ENCODE measurements at places on chromosomes 2 and 18.
A peak's percentile ranks its signal among the peaks of the same experiment; 100 is the strongest.

DNA sequence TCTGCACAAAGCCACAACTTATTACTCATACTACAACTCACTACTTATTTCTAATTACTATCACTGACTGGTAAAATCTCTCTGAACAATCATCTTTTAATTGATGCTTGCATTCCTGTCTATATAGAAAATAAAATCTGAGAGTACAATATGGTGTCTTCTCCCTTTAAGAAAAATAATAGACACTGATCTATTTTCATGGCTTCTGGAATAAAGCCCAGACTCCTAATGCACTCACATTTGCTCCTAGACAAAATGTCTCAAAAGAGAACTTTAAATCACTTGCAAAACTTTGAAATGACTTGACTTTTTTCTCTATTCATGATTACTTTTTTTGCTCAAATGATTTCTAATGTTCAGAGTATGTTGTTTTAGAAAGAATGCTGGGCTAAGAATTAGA is 28.7 kb downstream of the ESCO1 start:
- DNase-seq = no peak

GRCh38 chr2:227404585-227405271 is 17.0 kb upstream of the SCYGR1 start:
- no peak for DNase-seq

DNA sequence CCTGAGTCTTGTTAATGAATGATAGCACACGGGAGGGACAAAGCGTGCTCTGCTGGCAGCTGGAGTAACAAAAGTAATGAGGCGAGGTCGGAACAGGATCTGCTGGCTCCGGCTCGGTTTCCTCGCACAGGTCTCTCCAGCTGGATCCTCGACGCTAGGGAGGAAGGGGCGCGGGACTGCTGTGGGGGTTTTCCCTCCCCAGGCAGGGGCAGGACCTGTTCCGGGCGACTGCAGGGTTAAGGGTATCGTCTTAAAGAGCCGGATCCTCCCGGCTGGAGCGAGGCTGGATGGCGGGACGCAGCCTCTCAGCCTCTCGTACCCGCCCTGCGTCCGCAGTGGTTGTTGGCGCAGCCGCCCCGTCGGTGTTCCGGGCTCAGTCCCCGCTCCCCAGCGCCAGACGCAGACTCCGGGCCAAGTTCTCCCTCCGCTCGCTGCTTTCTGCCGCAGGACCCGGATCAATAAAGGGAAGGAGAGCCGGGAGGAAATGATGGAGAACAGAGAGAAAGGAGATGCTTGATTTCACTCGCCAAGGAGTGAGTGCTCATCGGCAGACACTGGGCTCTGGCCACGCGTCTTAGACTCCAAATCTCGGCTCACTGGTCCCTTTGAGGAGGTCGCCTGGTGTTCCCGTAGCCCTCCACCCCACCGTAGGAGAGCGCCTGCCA is 1.1 kb upstream of the LIPG start:
- peak; percentile 20 for DNase-seq

GRCh38 chr18:8828300-8828699 is 122.9 kb downstream of the MTCL1 start:
- no peak for DNase-seq

DNA sequence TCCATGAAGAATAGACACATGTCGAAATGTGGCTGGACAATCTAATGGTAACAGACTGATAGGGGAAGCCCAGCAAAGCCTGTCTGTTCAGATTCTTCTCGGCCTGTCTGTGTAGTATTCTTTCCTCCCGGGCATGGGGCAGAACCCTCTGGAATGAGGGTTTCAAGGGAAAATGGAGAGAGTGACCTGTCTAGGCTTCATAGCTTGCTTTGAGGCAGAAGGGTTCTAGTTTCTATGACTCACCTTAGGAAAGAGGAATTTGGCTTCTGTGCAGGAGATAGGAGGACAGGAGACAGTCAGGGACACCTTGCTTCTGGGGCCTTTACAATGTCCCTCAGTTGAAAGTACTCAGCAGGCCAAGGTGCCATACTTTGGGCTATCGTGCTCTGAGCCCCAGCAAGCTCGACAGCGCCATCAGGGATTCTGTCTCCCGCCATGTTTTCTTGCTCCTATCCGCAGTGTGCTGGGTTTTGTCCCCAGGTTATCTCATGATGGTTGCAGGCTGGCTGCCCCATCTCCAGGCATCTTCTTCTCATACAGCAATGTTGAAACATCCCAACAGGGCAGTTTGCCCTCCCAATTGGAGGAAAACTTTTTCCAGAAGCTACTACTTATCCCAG is 74.7 kb upstream of the TLK1 start:
- DNase-seq = no peak

DNA sequence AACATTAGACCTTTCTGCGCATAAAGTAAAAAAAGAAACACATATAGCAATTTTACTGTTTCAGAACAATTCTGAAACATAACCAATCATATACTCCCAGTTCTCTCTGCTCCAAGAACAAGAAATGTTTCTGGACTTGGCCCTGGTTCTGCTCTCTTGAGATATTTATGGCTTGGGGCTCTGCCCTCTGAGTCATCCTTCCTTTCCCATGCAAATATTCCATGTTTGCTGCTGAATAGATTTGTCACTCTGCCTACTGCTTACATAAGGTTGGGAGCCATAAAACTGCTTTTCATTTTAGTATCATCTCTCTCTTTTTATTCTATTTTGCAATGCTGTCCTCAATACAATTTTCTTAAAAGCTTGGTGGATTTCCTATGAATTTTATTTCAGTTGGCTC is 499.6 kb upstream of the ACVR2A start:
- DNase-seq = no peak

DNA sequence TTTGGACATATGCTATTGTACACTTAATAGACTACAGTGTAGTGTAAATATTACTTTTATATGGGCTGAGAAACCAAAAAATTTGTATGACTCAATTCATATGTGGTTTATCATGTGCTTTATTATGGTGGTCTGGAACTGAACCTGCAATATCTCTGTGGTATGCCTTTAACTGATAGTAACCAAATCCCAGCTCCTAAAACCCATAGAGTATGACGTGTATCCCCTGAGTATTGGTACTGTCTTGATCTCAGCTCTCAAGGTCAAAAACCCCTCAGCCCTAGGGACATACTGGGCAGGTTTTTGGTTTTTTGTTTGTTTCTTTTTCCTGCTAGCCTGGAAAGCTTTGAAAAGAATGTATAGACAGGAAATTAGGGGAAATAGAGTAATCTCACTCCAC is 42.2 kb upstream of the ARHGAP15 start:
- no peak for DNase-seq

DNA sequence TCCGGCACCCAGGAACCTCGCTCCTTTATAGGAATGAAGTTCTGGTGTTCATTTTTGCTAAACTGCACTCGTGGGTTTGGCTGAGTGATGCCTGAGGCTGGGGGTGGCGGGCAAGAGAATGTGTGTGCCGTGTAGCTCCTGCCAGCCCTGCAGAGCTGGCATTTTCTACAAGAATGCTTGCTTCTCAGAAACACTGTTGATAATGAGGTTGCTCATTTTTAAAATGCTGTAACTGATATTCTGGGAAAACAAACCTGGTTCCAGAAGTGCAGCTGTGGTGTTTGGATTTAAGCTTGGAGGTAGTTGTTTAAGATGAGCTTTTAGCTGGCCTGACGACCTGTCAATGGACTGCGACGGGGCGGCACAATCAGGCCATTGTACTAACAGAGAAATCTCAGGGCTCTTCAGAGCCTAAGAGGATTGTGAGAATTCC is 511.9 kb upstream of the TNP1 start:
- no peak for DNase-seq

GRCh38 chr2:9738535-9739496 is 104.5 kb upstream of the TAF1B start:
- DNase-seq = no peak

DNA sequence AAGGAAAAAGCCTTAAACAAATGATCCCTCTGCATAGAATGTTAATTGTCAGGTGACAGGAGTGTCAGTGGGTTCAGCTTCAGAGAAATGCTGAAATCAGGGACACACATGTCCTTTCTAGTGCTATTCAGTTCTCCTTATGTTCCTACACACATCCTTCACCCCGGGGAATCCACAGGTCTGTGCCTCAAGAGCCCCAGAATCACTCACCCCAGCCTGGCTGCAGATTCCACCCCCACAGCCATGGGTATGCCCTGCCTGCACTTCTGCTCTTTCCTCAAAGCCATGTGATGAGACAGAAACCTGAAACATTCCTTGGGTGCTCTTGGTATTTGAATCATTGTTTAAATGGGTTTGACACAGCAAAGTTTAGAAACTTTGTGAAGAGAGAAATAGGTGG is 27.4 kb upstream of the FZD7 start:
- DNase-seq = no peak

DNA sequence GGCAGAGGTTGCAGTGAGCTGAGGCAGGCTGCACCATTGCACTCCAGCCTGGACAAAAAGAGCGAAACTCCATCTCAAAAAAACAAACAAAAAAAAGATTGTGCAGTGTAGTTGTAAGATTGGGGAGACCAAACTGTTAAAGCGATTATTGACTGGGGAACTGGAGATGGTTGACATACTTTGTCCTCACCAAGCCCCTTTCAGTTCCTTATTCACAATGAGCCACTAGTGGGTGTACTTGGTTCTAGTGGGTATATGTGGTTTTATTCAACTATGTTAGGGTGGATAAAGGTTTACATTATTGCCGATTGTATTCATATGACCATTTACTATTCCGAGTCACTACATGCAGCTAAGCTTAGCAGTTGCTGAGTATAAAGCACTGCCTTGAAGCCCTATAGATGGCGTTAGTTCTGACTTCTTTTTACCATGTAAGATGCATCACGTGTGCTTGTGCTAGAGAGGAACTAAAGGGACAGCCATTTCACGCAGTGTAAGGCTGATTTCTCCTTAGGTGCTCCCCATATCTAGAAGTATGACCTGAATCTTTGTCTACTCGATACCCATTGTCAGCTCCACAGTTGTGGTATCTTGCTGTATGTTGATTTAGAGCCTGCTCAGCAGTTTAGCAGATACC is 12.1 kb downstream of the EIF4E2 start:
- DNase-seq = no peak

GRCh38 chr2:200156166-200156835 is 150.2 kb upstream of the SPATS2L start:
- peak; percentile 81 for DNase-seq

- DNase-seq = no peak
These were observed 193.8 kb downstream of the LRRTM4 start for GRCh38 chr2:77328134-77328931.

- DNase-seq = no peak
These were observed 10.0 kb upstream of the ASAP2 start for GRCh38 chr2:9196637-9197036.

DNA sequence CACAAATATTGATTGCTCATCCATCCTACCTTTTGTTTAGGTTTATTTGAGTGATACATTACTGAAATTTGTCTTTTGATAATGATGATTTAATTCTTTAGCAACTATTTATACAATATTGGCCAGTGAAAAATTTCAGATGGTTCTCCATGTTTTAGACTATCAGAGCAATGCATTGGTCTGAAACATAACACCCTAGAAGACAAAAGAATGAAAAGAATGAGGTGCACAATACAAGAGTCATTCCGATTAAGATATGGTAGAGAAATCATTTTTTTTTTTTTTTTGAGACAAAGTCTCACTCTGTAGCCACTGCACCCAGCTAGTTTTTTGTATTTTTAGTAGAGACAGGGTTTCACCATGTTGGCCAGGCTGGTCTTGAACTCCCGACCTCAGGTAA is 197.4 kb upstream of the FAM98A start:
- DNase-seq = no peak

DNA sequence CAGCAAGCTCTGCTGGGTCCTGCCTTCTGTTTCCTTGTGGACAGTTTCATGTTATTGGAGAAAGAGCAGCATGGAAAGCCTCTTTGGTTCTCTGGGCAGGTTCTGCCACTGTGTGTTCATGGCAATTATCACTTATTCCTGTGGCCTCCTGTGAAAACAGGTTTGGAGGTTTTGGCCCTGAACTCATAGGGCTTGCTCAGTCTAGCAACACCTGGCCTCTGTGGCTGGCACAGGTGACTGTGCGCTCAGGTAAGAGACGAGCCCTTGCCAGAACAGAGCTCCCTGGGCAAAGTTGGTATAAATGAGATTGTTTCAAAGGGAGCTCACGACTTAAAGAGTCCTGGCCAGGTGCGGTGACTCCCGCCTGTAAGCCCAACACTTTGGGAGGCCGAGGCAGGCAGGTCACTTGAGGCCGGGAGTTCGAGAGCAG is 5.7 kb downstream of the CEP68 start:
- no peak for DNase-seq

- DNase-seq = peak; percentile 88
These were observed 217.1 kb downstream of the MREG start for GRCh38 chr2:215796140-215796855.

DNA sequence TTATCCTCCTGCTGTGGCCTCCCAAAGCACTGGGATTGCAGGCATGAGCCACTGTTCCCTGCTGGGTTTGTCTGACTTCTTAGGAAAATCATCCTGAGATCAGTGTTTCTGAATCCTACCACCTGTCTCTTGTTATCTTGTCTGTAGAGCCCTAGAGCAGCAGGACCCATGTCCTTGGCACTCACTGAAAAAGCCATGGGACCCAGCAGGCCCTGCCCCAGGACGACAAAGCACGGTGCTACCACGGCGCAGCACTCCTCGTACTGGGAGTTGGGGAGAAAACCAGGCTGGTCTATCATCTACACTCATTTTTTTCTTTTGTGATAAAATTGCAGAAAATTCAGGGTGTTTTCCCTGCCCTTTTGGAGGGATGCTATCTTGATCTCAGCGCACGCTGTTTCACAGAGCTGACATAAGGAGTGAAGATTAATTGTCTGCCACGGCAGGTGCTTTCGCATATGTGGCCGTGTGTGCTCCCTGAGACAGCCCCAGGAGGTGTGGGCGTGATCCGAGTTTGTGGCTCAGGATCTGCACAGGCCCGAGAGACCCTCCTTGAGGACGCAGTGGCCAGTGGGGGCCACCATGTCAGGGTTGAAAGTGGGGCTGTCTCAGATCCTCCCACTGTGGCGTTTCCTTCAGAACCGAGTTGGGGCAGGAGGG is 179.1 kb downstream of the LDLRAD4 start:
- no peak for DNase-seq

- DNase-seq = no peak
These were observed 8.6 kb upstream of the YES1 start for GRCh38 chr18:820591-821165.

- DNase-seq = no peak
These were observed 184.8 kb upstream of the RAB12 start for GRCh38 chr18:8424481-8424880.

DNA sequence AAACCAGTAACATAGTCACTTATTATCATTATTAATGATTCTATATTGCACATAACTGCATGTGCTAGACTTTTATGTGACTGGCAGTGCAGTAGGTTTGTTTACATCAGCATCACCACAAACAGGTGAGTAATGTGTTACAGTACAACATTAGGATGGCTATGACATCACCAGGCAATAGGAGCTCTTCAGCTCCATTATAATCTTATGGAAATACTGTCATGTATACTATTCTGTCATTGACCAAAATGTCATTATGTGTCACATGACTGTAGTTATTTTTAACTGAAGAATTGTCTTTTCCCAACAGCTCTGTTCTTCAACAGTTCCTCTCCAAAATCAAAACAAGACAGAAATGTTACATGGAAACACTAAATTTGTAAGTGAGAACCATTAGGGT is 96.3 kb downstream of the C18orf54 start:
- DNase-seq = no peak

GRCh38 chr18:4143585-4143984 is 311.5 kb downstream of the DLGAP1 start:
- DNase-seq = no peak

- no peak for DNase-seq
These were observed 39.9 kb downstream of the DSEL start for GRCh38 chr18:67476585-67476984.

- DNase-seq = no peak
These were observed 14.6 kb upstream of the NFATC1 start for GRCh38 chr18:79380816-79381806.

GRCh38 chr2:157837851-157838441 is 38.2 kb downstream of the ACVR1 start:
- DNase-seq = no peak

- DNase-seq = peak; percentile 17
These were observed 31.0 kb downstream of the RNF125 start for GRCh38 chr18:32049393-32050171.
